ENCODE measurements at places on chromosomes 16 and 17. TPM values are rescaled to one million over a fixed set of nuclear protein-coding genes. Genes with fewer than 3 reads are reported as not detected.

GRCh38 chr16:14286368-14287230 lies 215.5 kb downstream of the MRTFB start:
- H3K36me3 ChIP-seq: peaks cover 2% of the 10 kb centered on the region
- H3K27ac ChIP-seq: no peak overlapping the region
- H3K27me3 ChIP-seq: peaks cover 6% of the 10 kb centered on the region
- peak overlapping the region; percentile 61 for H3K4me3 ChIP-seq
- peaks cover 20% of the 10 kb centered on the region for H3K4me1 ChIP-seq

Gene IRX5
- 0.16 TPM for total RNA-seq

DNA sequence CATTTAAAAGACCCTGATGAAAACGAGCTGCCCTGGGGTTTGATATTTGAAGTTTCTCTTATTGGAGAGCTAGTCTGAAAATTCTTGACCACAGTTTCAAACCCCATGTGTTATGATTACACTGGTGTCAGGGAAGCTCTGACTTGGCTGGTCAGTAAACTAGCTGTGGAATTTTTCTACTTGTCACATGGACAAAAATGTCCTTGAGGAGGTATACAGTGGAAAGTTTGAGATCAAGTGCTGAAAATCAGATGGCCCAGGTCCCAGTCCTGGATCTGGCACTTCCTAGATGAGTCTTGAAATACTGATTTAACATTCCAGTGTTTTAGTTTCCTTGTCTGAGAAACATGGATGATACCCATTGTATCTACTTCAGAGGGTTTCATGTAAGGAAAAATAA lies 30.7 kb upstream of the SOX9 start:
- H3K36me3 ChIP-seq: no peaks in the 10 kb centered on the region
- DNase-seq: no peak
- H3K27ac ChIP-seq: no peak overlapping the region
- H3K4me1 ChIP-seq: no peaks in the 10 kb centered on the region

Gene EFCAB5
- total RNA-seq: 0.60 TPM

DNA sequence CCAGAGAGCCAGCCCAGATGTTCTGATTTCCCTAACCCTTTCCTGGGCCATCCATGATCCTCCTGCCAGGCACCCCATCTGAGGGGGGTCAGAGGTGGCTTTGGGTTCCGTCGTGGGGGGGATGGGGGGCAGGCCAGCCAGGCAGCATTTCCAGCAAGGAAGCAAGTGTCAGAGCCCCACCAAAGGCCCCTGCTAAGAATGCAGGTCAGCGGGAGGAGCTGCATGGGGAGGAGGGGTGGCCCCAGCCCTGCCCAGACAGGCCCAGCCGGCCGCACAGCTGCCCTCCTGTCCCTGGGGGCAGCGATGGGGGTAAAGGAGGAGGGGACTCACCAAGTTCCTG lies 2.3 kb upstream of the SCRN2 start:
- H3K27me3 ChIP-seq: peaks cover 33% of the 10 kb centered on the region
- H3K4me3 ChIP-seq: no peak overlapping the region
- no peak for DNase-seq
- H3K36me3 ChIP-seq: no peaks in the 10 kb centered on the region
- H3K27ac ChIP-seq: no peak overlapping the region
- peaks cover 28% of the 10 kb centered on the region for H3K4me1 ChIP-seq

- H3K4me3 ChIP-seq: no peak overlapping the region
- peaks cover 10% of the 10 kb centered on the region for H3K36me3 ChIP-seq
- no peak for DNase-seq
- no peak overlapping the region for H3K27ac ChIP-seq
- H3K27me3 ChIP-seq: no peaks in the 10 kb centered on the region
Measured at GRCh38 chr16:53689636-53690035, 14.0 kb downstream of the RPGRIP1L start.

Gene MYH8
- not detected for total RNA-seq

Gene ZNF652
- 6.3 TPM for total RNA-seq

DNA sequence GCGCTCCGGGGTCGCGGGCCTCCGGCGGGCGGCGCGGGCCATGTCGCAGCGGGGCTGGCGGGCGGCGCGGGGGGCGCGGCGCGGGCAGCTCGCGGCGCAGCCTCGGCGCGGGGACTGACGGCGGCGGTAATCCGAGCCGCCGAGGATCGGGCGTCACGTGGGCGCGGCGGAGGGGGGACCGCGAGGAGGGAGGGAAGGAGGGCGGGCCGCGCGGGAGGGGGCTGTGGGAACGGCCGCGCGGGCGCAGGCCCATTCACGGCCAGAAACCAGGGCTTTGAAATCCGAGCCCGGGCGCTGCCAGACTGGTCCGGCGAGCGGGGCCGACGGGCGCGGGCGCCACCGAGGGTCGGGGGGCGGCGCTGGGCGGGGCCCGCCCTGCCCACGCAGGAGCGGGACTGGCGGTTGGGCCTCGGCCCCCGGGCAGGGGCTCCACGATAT lies at the start of gene MTSS2:
MTSS2 (minus strand) TSS at position 116 of the 438 bp plus-strand sequence. CDS start 262 bp downstream, outside the sequence.
- H3K36me3 ChIP-seq: no peaks in the 10 kb centered on the region
- peaks cover 25% of the 10 kb centered on the region for H3K27me3 ChIP-seq
- DNase-seq: no peak
- H3K4me3 ChIP-seq: no peak within 1 kb of the TSS

GRCh38 chr16:62249069-62249468 lies 212.8 kb upstream of the CDH8 start:
- no peaks in the 10 kb centered on the region for H3K27me3 ChIP-seq
- no peak overlapping the region for H3K27ac ChIP-seq
- no peak overlapping the region for H3K4me3 ChIP-seq
- no peaks in the 10 kb centered on the region for H3K4me1 ChIP-seq
- DNase-seq: no peak

All from activated T-helper 1 cell treated with anti-CD3 and anti-CD28 coated beads, Interleukin-12 subunit alpha, Interleukin-12 subunit beta, Interleukin-2, Interleukin-4 antibody, amounts not matched to agents 30 ng/mL and 10 ng/mL and 1 ng/mL, durations not matched to agents 14 hours and 24 hours and 36 hours (primary cell).